T-helper 9 cell (primary cell): ENCODE measurements at places on chromosomes 2 and 18.

DNA sequence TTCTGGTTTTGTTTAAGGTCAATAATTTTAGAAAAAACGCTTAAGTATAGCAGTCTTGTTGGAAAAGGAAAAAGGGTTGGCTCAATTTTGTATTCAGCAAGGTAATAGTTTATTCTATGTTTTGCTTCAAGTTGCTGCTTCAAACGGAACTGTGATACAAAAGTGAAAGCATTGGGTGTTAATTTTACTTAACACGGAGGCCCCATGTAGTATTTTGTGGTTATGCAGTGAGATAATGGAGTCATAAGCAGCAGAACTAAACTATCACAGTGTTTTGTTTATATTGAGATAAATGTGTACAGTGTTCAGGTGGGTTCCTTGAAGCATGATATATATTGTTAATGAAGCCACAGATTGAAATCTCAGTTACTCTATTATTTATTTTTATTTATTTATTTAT is 67.0 kb upstream of the LYPD6B start:
- DNase-seq: no peak

DNA sequence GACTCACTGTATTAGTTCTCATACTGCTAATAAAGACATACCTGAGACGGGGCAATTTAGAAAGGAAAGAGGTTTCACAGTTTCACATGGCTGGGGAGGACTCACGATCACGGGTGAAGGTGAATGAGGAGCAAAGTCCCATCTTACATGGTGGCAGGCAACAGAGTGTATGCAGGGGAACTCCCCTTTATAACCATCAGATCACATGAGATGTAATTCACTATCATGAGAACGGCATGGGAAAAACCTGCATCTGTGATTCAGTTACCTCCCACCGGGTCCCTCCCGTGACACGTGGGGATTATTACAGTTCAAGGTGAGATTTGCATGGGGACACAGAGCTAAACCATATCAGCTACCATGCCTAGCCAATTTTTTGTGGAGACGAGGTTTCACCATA is 168.2 kb downstream of the NEDD4L start:
- DNase-seq: no peak

GRCh38 chr2:205717999-205718398 is 35.7 kb downstream of the NRP2 start:
- no peak for DNase-seq

DNA sequence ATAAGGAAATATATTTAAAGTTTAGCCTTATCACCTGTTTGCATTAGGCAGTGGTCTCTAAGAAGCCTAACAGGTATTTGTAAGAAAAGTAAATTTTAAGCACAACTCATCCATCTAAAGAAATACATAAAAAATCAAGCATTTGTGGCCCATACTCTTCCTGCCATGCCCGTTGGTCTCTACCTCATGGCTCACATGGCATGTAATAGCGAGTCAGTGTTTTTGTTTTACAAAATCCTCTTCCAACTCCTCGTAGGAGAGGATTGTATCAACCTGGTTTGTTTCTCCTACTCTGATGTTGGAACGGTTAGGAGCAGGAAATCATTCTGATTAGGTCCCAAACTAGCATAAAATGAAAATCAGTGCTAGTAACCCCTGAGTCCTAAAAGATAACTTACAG is 91.8 kb downstream of the FMNL2 start:
- no peak for DNase-seq

DNA sequence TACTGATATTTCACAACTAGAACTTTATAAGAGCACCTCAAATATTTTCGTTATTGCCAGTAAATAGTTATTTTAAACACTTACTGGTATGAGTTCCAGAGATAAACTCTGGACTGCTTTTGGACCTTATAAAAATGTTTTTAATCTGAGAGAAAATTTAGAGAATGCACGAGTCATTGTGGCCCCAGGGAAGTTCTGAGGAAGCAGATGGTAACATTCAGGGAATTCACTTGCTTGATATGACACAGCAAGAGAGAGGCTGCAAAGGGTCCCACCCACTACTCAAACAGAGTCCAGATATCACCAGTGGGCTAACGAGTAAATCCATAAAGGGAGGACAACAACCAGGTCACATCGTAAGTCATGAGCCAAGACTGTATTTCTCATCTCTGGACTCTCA is 526.8 kb downstream of the TDRD15 start:
- no peak for DNase-seq

DNA sequence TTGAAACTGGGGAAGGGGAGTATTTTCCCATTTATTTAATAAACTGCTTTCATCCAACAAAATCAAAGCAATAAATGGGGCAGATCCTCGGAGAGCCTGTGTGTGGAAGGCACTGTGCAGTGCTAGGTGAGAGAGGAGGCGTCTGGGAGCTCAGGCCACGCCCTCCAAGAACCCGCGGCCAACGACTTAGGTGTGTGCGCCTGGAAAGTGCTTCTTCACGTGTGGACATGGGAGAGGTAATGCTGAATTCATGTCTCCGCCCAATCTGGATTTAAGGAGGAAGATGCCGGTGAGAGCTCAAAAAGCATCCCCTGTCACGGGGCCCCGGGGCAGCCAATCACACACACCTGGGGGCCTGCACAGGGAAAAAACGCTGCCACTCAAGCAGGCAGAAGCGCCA is 77.4 kb downstream of the HDAC4 start:
- DNase-seq: no peak

DNA sequence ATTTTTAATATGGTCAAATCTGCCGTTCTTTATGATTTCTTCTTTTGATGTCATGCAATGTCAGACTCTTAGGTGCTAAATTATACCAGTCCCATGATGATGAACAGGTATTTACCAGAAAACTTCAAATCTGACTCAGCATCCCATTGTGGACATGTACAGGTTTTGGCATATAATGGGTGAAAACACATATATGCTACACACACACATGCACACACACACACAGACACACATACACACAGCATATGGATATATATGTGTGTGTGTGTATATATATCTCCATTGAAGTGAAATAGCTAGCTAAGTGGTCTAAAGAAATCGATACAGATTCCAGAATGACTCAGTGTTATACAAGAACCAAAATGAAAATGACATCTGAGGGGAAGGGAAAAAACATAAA is 7.4 kb downstream of the PLEK start:
- no peak for DNase-seq

DNA sequence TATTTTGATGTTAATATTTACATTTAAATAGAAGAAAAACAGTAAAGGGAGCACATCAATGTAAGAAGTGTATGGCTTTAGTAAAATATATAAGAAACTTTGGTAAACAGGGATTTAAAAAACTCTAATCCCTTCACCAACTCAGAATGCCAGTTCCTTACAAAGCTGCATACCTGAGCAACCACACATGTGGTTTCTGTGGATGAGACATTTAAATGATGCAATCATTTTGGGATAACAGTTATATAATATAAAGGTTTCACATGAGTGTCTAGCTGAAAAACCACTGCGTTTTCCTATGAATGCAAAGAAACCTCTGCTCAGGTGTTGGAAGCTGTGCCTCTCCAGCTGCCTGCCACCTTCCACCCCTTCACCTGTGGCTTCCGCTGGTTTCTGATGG is 209.1 kb upstream of the REV1 start:
- DNase-seq: no peak

GRCh38 chr2:19362094-19362754 is 3.8 kb upstream of the OSR1 start:
- DNase-seq: no peak

- DNase-seq: no peak
Measured at GRCh38 chr2:71697106-71698004, 244.0 kb downstream of the DYSF start.

- DNase-seq: no peak
Measured at GRCh38 chr2:144280009-144280408, 239.9 kb downstream of the ZEB2 start.

DNA sequence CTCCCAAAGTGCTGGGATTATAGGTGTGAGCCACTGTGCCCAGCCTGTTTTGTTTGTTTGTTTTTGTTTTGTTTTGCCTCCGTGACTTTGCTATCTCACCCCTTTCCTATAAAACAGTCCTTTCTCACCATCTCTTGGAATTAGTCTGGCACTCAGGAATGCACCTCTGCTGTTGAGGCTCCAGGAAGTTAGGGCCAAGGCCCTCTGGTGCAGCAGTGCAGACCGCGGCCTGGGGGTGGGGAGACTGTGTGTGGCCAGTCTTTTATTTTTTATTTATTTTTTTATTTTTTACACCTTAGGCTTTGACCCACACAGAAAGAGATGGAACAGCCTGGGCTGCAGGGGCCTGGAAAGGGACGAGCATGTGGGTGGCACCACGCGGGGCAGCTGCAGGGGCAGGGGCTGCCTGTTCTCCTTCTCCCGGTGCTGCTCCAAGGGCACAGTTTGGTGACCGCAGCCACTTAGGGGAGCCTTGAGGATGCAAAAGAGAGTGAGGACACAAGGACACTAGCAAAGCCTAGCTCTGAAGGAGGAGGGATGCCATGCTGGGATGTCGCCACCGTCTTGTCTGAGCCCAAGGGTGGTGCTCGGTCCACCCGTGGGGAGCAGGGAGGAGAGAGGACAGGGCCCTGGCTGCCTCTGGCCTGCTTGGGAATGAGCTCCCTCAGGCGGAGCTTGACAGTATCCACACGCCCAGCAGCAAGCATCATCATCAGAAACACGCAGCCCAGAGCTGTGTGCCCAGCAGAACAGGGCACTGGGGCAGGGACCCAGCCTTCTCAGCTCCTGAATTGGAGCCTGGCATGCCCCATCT is 19.4 kb upstream of the ALPI start:
- DNase-seq: no peak
